Memory B cell (primary cell): ENCODE measurements at places on chromosomes 4 and X.

DNA sequence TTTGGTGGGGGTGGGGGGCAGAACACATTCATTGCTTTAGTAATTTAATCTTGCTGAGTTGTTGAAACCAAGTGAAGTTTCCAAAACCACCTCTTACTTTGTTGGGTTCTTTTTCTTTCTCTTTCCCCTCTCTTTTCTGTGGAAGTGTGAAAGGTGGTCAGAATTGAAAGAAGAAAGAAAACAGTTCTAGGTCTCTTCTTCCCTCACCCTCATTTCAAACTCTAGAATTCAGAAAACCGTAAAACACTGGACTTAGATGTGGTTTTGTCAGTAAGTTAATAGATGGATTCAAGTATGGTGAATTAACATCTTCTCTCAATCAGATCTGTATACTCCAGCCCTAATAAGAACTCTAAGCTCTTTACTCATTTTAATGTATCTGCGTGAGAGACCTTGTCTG lies 23.7 kb downstream of the PLP1 start:
- H3K4me1 ChIP-seq = no peaks in the 10 kb centered on the region
- no peak overlapping the region for H3K4me3 ChIP-seq
- H3K27me3 ChIP-seq = no peaks in the 10 kb centered on the region
- DNase-seq = no peak
- H3K36me3 ChIP-seq = no peaks in the 10 kb centered on the region

DNA sequence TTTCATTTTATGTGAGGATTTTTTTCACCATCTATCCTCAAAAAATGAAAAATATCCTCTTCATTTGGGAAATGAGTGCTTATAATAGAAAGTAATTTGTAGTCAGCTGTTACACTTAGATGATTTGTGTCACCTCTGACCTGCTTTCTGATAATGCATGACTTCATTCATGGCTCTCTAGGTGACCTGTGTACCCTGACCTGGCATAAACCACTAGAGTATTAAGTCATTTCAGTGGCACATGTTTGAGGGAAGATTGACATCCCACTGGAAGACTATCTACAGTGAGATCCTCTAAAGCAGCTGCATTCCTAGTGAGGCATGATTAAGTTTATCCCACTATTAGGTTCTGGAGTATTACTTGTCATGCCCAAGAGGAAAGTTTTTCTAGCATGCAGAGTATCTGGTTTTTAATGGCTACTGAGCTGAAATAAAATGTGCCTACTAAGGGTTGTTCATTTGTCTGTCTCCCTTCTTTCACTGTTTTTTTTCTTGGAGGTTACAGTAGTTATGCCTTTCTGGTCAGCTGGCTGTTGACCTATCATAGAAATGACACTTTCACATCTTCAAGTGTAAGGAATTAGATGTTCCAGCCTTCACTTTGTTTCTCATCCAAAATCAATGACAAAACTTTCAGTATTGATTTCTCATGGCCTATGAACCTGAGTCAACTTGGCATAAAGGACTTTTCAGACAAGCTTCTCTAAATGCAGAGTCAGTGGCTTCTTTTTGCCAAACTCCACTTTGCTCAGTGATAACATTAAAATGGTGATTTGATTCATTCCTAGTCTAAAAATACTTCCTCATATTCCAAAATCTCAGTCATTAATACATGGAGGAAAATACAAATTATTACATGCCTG lies 33.1 kb downstream of the TET2 start:
- no peak for DNase-seq
- peaks cover 21% of the 10 kb centered on the region for H3K36me3 ChIP-seq
- peaks cover 38% of the 10 kb centered on the region for H3K4me1 ChIP-seq
- no peaks in the 10 kb centered on the region for H3K27me3 ChIP-seq
- no peak overlapping the region for H3K4me3 ChIP-seq

DNA sequence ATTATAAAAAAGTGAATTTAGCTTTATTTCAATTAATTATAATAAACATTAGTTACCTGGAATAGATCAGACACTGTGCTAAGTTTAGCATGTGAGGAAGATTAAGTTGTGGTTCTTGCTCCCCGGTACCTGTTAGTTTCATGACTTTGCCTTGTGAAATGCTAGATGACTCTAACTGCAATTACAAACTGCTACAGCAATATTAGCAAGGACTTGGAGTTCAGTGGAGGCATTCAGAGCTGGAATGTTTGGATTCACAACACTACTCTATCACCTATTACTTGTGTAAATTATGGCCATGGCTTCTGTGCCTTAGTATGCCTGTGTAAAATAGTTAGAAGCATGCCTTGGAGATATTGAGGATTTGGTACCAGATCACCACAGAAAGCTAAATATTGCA lies 21.4 kb upstream of the ANXA10 start:
- no peak overlapping the region for H3K27ac ChIP-seq
- H3K4me1 ChIP-seq = no peaks in the 10 kb centered on the region
- no peak for DNase-seq
- H3K27me3 ChIP-seq = no peaks in the 10 kb centered on the region
- H3K4me3 ChIP-seq = no peak overlapping the region

- H3K4me3 ChIP-seq = no peak overlapping the region
- H3K4me1 ChIP-seq = no peaks in the 10 kb centered on the region
- H3K27me3 ChIP-seq = no peaks in the 10 kb centered on the region
- DNase-seq = no peak
- H3K36me3 ChIP-seq = no peaks in the 10 kb centered on the region
Measured at GRCh38 chrX:73765776-73766430, 202.9 kb downstream of the CHIC1 start.

GRCh38 chr4:6115746-6116586 lies 84.4 kb downstream of the JAKMIP1 start:
- no peaks in the 10 kb centered on the region for H3K36me3 ChIP-seq
- no peak overlapping the region for H3K27ac ChIP-seq
- DNase-seq = no peak
- H3K4me1 ChIP-seq = no peaks in the 10 kb centered on the region
- H3K4me3 ChIP-seq = no peak overlapping the region

DNA sequence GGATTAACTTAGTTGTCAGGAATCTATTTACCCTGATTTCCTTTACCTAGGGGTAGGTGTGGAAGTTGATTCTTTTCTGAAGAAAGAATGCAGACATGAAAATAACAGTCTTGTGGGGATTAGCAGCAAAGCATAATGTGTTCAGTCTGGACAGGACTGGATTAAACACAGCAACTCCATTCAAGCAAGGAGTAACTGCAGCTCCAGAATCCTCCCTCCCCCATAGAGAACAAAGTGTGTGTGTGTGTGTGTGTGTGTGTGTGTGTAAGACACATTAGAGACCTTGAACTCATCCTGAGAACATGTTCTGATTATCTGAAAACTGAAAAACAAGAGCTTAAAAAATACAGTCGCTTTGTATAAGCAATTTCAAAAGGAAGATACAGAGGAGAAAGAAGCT lies 9.3 kb downstream of the C4orf54 start:
- no peak for DNase-seq
- no peaks in the 10 kb centered on the region for H3K36me3 ChIP-seq
- H3K27ac ChIP-seq = no peak overlapping the region
- H3K27me3 ChIP-seq = no peaks in the 10 kb centered on the region

GRCh38 chr4:175891851-175892250 lies 79.8 kb upstream of the GPM6A start:
- DNase-seq = no peak
- no peak overlapping the region for H3K4me3 ChIP-seq
- H3K36me3 ChIP-seq = peaks cover 3% of the 10 kb centered on the region
- H3K27ac ChIP-seq = no peak overlapping the region

- peak within 1 kb of the TSS; percentile 99 for H3K4me3 ChIP-seq
- DNase-seq = peak; percentile 30
- peak within 1 kb of the TSS; percentile 91 for H3K27ac ChIP-seq
- peaks cover 10% of the 10 kb centered on the region for H3K36me3 ChIP-seq
Measured at GRCh38 chrX:102651242-102652011, at the start of gene GPRASP1. GPRASP1 (plus strand) TSS chrX:102651483; CDS start chrX:102653914, 2,431 bp downstream.

GRCh38 chr4:6896035-6896434 lies 13.6 kb upstream of the TBC1D14 start:
- no peak overlapping the region for H3K27ac ChIP-seq
- no peaks in the 10 kb centered on the region for H3K36me3 ChIP-seq
- H3K27me3 ChIP-seq = peaks cover 4% of the 10 kb centered on the region
- no peak overlapping the region for H3K4me3 ChIP-seq
- peaks cover 4% of the 10 kb centered on the region for H3K4me1 ChIP-seq

GRCh38 chrX:18956303-18957032 lies 27.4 kb downstream of the PHKA2 start:
- no peak overlapping the region for H3K27ac ChIP-seq
- peaks cover under 1% of the 10 kb centered on the region for H3K36me3 ChIP-seq
- no peak overlapping the region for H3K4me3 ChIP-seq
- peaks cover 4% of the 10 kb centered on the region for H3K4me1 ChIP-seq
- no peaks in the 10 kb centered on the region for H3K27me3 ChIP-seq

GRCh38 chr4:165754664-165755063 lies 118.4 kb upstream of the TLL1 start:
- no peaks in the 10 kb centered on the region for H3K4me1 ChIP-seq
- no peak for DNase-seq
- H3K4me3 ChIP-seq = no peak overlapping the region
- no peaks in the 10 kb centered on the region for H3K36me3 ChIP-seq
- no peaks in the 10 kb centered on the region for H3K27me3 ChIP-seq
